ENCODE measurements at places on chromosomes 16 and 17.

- no peak for DNase-seq
Observed at GRCh38 chr16:69286941-69287713, 24.0 kb upstream of the VPS4A start.

- no peak for DNase-seq
Observed at GRCh38 chr17:60525328-60525684, 736 bp downstream of the APPBP2 start.

DNA sequence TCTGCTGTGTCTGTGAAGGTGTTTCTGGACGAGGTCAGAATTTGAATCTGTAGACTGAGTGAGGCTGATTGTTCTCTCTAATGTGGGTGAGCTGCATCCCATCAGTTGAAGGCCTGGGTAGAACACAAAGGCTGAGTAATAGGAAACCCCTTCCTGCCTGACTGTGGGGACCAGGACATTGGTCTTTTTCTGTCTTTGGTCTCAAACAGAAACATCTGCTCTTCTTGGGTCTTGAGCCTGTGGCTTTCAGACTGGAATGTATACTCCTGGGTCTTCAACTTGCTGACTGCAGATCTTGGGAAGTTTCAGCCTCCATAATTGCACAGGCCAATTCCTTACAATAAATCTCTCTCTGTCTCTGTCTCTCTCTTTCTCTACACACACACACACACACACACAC lies 19.6 kb upstream of the LRRC75A start:
- no peak for DNase-seq

GRCh38 chr16:4894276-4895150 lies 42.4 kb downstream of the PPL start:
- no peak for DNase-seq

DNA sequence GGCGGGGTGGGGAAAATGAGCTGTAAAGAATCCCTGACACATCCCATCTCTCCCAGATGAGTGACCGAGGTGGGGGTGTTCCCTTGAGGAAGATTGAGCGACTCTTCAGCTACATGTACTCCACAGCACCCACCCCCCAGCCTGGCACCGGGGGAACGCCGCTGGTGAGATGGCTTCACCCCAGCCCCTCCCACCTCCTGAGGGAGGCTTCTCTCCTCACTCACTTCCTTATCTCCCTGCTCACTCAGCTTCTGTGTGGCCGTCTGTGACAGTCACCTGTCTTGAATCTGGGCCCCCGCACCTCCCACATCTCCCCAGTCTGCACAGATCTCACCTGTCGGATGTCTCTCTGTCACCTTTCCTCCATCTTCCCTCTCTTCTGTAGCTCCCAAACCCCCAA lies 13.4 kb downstream of the PDK2 start:
- no peak for DNase-seq

DNA sequence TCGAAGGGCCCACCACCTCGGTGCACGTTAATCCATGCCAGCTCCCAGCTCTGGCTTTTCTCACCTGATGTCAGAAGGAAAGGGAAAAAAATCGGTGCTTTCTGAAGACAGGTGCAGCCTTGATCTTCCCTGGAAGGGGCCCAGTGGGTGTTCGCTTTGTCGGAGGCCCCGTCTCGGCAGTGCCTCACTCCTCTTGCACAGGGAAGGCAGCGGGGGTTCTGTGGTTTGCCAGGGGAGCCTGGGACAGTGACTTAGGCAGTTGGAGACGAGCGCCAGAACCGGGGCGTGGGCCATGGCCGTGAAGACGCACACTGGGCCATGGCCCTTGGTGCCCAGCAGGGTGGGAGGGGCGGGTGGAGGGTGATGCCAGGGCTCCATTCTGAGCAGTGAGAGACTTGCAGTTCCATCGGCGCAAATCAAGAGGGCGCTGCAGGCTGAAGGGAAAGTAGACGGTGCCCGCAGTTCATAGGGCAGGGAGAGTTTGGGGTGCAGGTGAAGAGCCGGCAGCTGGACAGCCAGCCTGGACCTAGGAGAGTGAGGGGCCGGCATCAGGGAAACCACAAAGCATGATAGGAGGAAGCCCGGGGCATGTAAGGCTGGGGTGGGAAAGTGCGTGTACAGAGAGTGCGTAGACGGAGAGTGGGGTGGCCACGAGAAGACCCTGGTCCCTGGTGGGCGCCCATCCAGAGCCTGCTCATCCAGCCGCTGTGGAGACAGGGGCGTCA lies 101.3 kb upstream of the CHMP6 start:
- no peak for DNase-seq

DNA sequence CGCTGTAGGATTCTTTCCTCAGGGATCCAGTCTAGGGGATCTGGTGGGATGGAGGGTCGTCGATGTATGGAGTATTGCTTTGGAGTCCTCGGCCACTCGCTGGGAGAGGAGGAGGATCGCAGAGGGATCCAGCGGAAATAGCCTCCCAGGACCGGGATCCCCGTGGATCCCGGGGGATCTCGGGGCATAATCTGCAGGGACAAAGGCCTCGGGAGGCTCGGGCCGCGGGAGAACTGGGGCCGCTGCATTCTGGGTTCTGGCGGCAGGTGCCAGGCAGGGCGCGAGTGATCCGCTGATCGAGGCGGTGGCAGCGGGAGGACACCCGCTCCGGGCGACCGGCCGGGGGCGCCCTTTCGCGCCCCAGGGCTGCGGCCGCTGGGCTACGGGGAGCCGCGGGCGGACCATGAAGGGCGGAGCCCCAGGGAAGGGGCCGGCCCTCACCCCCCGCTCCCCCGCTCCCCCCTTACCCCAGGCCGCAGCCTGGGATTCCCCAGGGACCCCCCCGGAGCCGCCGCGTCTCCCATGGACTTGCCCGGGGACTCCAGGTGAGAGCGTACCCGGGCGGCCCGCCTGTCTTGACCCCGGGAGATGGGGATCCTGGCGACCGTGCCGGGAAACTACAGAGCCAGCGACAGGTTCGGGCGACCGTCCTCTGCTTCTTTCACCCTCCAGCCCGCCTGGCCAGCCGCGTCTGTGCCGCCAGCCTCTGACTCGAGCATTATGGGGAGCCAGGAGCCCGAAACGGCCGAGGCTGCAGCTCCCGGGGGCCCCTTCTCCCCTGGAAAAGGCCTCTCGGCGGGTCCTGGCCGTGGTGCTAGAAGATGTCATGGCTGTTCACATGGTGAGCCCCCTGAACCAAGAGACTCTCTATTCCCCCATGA lies 604 bp downstream of the PRR14 start:
- peak; percentile 75 for DNase-seq

DNA sequence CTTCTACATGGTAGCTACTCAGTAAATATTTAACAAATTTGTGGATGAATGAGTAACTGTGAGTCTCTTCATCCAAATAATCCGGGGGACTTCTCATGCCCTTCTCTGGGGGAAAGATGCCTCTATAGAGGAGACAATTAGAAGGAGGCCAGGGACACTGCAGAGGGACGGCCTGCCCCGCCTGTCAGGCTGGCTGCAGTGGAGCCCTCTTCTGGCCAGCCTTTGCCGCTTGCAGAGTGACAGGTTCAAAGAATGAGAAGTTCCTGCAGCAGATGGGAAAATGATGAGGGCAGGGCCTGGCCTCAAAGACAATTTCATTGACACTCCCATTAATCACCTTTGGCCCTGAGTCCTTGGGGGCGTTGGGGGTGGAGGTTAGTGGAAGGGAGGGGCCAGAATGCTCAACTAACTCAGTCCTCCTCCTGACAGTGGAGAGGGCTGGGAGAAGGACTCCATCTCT lies 339.0 kb downstream of the MAF start:
- DNase-seq, result no peak

- DNase-seq, result no peak
Observed at GRCh38 chr16:80120899-80121521, 419.8 kb upstream of the DYNLRB2 start.

DNA sequence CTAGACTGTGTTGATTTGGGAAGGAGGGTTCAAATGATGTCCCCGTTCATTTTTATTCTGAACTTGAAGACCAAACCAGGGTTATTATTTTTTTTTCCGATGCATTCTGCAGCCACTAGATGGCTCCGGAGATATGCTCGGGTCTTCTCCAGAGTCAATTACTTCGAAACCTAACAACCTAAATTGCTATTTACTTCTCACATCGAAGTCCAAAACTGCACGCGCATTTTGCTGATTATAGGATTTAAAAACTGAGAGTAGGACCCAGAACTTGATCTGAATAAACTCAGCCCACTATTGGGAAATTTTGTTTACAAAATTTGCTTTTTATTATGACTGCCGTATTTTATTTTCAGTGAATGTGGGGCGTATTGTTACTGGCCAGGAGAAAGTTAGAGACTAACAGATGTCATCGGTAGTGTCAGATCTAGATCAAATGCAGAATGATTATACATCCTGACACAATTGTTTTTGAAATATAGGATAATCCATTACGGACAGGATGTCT lies 263.8 kb downstream of the HS3ST3A1 start:
- peak; percentile 12 for DNase-seq

DNA sequence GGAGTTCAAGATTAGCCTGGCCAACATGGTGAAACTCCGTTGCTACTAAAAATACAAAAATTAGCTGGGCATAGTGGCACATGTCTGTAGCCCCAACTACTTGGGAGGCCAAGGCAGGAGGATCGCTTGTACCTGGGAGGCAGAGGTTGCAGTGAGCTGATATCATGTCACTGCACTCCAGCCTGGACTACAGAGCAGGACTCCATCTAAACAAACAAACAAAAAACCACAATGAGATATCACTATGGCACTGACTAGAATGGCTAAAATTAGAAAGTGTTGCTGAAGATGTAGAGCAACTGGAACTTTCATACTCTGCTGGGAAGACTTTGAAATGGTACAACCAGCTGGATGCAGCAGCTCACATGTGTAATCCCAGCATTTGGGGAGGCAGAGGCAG lies 6.5 kb upstream of the TNK1 start:
- no peak for DNase-seq

Measured in T1000 (cell line).